Fibroblast of lung (primary cell): ENCODE measurements at places on chromosomes 2 and 18. TPM values are rescaled to one million over a fixed set of nuclear protein-coding genes. Genes with fewer than 3 reads are reported as not detected.

COLEC12 gene
- 20.0 and 44.1 TPM in 2 replicates for polyA plus RNA-seq

DNA sequence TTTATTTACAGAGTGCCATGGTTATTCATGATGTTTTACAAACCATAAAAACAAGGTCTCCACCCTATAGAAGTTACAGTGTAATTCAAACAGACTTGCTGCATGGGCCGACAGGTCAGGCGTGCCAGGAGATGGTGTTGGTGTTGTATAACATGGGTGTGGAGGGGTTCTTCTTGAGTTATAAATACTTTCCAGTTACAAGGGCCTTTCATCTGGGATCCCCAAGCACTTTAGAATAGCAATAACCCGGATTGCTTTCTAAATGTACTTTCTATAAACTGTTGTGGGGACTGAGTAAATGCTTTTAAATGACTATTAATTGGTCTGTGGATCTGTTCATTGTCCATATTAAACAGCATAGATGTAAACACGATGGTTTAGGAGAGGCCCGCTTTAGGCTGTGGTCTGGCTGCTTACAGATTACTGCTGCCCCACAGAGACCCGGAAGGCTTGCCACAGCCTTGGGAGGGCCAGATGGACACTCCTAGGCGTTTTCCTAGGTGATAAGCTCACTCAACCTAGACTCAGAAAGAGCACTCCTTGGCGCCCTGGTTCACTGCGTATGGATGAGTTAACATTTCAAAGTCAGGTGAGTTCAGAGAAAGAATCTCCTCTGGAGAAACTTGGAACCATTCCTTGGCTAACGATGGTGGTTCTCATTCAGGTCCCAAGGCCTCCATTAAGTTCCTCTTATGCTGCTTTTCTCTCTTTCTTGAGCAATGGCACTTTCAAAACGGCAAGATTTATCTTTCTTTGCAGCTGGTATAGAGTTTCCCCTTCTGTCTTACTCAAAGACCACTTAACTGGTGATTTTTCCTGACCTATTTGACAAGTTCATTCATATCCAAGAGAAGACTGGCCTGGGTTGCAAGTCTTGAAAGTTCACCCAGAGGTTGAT, 3.6 kb upstream of the KIAA2012 start:
- no peak for DNase-seq

GRCh38 chr2:231563378-231563961, 29.2 kb upstream of the TEX44 start:
- DNase-seq: peak; percentile 61

SP140 gene
- polyA plus RNA-seq: 0.17 and 0.60 TPM in 2 replicates

UPP2 gene
- polyA plus RNA-seq: not detected in 2 replicates

DNA sequence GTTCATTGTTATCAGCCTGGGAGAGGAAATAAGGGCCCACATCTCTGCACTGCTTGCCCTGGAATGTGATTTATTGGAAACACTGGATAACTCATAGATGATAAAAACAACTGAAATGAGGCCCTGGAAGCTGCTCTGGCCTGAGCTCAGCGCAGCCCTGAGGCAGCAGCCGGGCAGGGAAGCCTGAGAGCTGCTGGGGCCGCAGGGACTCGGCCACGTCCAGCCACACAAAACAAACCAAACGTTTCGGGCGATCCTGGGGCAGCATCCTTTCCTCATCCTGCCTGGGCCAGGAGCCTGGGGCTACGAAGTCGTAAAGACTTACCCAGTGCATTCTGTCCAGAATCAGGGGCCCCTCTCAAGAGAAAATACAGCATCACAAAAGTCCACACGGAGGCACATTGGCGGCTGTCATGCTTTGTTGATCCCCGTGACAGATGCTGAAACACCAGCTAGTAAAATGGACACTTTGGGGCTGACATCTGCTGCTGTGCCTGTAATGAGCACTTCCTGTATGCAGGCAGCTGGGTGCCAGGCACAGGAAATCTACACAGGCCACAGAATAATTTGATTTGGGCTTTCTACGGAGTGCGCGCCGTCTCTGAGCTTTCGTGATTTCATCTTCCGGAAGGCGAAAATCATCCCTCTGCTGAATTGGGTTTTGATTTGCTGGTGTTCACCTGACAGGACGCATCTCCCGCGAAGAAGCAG, 250.6 kb downstream of the EIPR1 start:
- no peak for DNase-seq

GRCh38 chr18:10526561-10526949, 728 bp downstream of the NAPG start:
- peak; percentile 8 for DNase-seq

- peak; percentile 67 for DNase-seq
These were observed 24.6 kb downstream of the FECH start for GRCh38 chr18:57561728-57562423.

DSG1 gene
- not detected in 2 replicates for polyA plus RNA-seq

RDH14 gene
- polyA plus RNA-seq: 17.6 and 28.6 TPM in 2 replicates

DNA sequence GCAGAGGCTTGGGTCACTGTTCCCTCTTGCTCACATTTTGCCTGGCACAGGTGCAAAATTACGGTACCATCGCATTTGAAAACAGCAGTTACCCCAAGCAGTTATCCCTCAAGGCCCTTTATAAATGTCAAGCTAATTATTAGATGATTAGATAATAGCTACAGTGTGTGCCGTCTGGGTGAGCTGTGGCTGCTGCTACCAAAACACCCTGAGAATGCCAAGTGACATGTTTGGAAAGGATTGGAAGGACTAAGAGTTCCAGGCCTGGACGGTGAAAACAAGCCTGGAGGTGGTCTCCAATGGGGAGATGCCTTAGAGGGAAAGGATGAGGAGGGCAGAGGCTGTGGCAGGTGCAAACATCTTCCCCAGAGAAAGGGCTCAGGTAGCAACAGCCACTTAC, 120.6 kb downstream of the CAPN13 start:
- DNase-seq: no peak

FZD7 gene
- polyA plus RNA-seq: 28.1 and 44.4 TPM in 2 replicates

GRCh38 chr2:177745531-177745930, 327.0 kb downstream of the PDE11A start:
- DNase-seq: no peak

DNA sequence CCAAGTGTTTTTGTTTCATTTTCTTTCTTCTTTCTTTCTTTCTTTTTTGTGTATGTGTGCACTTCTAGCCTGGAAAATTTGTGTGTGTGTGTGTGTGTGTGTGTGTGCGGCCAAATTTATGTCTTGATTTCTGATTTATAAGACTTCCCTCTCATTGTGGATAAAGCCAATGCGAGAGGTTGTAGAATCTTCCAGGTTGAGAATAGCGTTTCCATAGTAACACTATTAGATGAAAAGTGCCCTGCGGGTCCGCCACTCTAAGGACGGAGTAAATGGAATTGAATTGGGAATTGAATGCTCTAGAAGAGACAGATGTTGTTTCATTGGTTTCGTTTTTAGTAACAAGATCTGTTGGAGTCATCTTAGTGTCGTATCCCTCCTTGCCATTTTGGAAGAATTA, 81.6 kb downstream of the MEIS1 start:
- no peak for DNase-seq

GRCh38 chr2:42192652-42193566, 23.8 kb downstream of the EML4 start:
- no peak for DNase-seq

- no peak for DNase-seq
These were observed 626.2 kb upstream of the CDH7 start for GRCh38 chr18:65124633-65125032.

- DNase-seq: no peak
These were observed 5.0 kb upstream of the GBX2 start for GRCh38 chr2:236173036-236173728.

EGR4 gene
- polyA plus RNA-seq: not detected in 2 replicates

BOK gene
- 14.8 and 21.2 TPM in 2 replicates for polyA plus RNA-seq

B3GNT7 gene
- 0.01 and 0.06 TPM in 2 replicates for polyA plus RNA-seq
